Dorsolateral prefrontal cortex (tissue), 122 donors: ENCODE measurements at places on chromosomes 6 and 20.

DNA sequence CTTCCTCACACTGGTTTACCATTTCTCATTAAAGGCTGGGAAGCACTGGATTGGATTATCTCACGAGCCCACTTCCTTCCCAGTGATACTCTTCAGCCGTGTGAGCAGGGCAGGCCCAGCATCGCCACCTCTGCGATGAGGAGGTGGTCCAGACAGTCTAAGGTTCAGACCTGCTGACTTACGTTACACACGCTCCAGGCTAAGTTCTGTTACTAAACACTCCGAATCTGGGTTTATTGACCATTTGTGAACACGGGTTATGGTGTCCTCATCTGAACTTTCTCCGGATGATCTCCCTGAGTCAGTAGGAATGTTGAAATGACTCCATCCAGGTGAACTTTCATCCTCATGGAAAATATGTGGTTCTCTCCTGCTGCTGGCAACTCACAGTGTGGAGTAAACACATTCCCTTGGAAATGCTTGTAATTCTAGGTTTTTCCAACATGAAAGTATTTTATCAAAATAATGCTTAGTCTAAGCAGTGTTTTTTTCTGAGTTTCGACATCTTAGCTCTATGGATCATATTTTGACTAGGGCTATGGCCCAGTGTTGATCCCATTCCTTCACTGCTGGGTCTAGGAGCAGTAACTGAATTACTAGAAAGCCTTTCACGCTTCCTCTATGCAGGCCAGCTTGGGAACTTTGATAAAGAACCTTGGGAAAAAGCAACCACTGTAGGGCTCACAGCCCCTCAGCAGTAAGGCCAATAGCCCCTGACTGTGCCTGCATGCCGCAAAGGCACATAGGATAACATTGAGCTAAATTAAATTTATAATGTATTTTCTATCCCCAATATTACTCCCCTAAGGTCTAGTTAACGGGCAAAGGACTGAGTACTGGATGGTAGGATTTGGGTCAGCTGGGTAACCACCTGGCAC, 37.7 kb upstream of the PXDC1 start:
- DNase-seq = no peak

GRCh38 chr6:21800948-21801438, 207.4 kb downstream of the SOX4 start:
- DNase-seq = no peak

- no peak for DNase-seq
These were observed 6.7 kb downstream of the TEAD3 start for GRCh38 chr6:35489995-35490791.

DNA sequence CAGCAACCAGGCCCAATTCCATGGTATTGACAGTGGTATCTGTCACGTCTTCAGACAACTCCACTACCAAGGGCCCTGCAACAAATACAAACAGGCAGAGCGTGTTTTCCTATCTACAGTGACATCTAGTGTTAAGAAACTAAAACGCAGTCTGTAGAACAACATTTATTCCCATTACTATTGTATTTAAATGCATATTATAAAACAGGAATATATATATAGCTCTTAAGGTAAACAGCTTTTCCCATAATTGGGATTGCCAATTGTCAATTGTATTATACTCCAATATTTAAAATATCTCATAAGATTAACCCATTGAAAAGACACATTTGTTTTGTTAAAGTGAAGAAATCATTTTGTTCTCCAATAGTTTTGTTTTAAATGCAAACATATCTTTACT, 97.2 kb downstream of the KIF16B start:
- no peak for DNase-seq

DNA sequence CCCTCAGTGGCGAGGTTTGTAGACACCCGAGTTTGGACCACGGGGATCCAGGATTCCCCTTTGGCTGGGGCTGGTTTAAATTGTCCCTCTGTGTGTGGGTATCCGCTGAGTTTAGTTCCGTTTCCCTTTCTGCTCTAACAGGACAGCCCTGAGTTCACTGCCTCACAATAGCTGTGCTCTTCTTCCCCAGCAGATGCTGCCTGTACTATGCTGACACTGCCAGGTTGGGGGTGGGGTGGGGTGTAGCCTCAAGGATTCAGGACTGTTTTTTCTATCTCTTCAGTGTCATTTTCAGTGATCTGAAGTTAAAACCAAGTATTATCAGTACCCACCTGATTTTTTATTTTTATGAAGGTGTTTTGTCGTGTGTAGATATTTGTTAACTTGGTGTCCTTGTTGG, 655.0 kb downstream of the COL12A1 start:
- DNase-seq = no peak

DNA sequence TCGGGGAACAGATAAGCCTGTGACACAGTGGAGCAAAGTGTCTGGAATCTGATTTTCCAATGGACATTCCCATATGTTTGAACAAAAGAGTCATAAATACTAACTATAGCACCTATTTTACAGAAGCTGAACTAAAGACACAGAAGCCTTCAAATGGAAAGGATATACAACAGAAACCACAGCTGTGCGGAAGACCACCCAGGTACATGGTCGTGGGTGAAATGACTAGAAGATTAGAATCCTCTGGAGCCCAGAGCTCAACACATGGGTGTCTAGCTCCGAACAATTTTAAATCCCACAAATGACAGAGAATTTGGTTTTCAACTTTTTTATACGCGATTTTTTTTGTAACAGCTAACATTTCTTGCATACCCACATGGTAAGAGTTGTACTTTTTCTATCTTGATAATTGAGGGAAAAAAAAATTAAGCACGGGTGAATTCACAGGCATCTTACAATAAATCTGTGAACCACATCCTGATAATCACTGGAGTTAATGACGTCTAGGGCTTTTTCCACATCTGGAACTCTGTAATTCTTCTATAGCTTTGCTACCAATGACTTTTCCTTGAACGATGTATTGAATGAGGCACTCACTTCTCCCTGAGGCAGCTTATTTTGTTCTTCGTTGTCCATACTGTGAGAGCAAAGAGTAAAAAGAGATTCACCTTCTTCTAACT, 271.1 kb upstream of the AGPAT4 start:
- no peak for DNase-seq

DNA sequence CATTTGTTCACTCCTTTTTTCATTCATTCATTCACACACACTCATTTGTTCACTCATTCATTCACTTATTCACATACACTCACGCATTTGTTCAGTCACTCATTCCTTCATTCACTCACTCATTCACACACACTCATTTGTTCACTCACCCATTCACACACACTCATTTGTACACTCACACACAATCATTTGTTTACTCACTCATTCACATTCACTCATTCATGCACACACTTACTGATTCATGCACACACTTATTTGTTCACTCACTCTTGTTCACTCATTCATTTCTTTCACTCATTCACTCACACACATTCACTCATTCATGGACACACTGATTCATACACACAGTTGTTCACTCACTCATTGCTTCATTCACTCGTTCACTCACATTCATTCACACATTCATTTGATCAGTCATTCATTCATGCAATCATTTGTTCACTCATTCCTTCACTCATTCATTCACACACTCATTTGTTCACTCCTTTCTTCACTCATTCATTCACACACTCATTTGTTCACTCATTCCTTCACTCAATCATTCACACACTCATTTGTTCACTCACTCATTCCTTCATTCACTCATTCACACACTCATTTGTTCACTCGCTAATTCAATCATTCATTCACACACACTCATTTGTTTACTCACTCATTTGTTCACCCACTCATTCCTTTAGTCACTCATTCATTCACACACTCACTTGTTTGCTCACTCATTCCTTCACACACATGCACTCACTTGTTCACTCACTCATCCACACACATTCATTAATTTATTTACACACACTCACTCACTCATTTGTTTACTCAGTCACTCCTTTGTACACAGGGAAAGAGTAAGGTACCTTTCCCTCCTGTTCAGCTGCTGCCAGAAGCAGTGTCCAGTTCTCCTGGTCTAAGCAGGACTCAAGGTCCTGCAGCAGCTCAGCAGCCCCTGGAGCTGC, 50.7 kb upstream of the BHLHE23 start:
- DNase-seq = no peak

GRCh38 chr6:136201732-136202131, 48.4 kb downstream of the MTFR2 start:
- no peak for DNase-seq
